NCI-H1930 (cell line): ENCODE measurements at places on chromosomes 11 and 22.

DNA sequence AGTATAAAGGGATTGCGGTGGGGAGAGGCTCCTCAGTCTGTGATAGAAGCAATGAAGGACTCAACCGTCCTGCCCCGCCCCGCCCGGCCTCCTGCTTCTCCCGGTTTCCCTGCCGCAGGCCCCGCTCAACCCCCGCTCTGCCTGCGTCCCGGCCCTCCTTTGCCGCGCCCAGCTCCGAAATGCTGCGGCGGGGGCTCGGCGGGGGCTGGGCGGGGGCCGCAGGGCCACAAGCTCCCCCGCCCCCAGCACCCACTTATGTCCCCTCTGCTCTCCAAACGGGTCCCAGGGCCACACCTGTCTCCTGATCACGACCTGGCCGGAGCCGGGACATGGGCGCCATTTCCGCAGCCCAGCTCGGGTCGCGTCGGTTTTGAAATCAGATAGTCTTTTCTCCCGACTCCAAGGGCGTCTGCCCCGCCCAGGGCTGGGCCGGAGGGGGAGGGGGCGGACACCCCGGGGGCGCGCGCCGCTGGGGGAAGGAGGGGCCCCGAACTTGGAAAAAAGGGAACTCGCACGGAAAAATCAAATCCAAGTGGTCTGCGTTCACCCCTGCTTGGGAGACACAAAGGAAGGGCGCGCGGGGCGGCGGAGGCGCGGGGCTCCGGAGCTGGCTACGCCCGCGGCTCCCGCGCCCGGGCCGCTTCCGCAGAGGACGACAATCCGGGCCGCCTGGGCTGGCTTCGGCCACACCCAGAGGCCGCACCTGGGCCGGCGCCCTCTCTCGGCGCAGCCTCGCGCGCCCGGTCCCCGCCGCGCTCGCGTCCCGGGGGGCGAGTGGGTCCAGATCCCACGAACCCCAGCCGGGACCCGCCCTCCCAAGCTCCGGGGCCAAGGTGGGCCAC is 70.6 kb upstream of the EP300 start:
- peak; percentile 77 for DNase-seq

DNA sequence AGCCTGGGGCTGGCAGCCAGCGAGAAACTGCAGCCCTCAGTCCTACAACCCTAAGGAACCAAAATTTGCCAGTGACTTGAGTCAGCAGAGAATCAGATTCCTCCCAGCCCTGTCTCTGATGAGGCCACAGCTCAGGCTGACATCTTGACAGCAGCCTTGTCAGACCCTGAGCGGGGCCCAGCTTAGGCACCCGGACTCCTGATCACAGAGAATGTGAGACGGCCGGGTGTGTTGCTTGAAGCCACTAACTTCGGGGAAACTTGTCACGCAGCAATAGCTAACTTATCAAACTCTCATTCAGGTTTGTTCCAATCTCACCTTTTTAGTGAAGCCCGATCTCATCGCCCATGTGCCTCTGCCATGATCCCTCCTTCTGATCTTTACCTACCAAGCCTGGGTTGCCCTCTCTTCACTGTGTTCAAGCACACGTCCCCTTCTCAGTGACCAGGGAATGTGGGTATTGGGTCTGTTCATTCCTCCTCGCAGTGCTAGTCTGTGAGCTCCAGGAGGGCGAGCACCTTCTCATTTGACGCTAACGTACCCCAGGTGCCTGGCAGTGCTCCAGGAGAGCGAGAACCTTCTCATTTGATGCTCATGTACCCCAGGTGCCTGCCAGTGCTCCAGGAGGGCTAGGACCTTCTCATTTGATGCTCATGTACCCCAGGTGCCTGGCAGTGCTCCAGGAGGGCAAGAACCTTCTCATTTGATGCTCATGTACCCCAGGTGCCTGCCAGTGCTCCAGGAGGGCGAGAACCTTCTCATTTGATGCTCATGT is 280.7 kb downstream of the BRD1 start:
- DNase-seq: no peak

GRCh38 chr11:43579919-43580276 is 100.6 kb upstream of the HSD17B12 start:
- no peak for DNase-seq

- DNase-seq: no peak
These were observed 8.2 kb upstream of the PARVG start for GRCh38 chr22:44172370-44173108.

DNA sequence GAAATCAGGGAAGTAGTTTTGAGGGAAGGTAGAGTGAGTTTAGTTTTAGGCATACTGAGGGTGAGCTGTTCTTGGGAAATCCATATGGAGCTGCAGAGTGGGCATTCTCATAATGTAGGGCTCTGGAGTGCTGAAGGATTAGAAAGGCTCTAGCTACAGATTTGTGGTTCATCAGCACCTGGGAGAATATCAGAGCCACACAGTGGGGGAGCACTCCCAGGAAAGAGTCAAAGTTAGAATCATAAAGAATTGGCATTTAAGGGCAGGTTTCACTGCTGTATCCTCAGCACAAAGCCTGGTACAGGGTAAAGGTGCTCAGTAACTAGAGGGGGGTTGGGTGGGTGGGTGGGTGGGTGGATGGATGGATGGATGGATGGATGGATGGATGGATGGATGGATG is 52.5 kb downstream of the SLN start:
- no peak for DNase-seq

- no peak for DNase-seq
These were observed 9.6 kb downstream of the ADM start for GRCh38 chr11:10314199-10315072.

GRCh38 chr11:19962801-19963175 is 197.5 kb downstream of the DBX1 start:
- no peak for DNase-seq

- DNase-seq: no peak
These were observed 93.8 kb upstream of the BLID start for GRCh38 chr11:122209619-122210366.

GRCh38 chr11:114499756-114500155 is 59.9 kb downstream of the NXPE1 start:
- DNase-seq: no peak

GRCh38 chr11:45098929-45099328 is 47.5 kb upstream of the PRDM11 start:
- DNase-seq: no peak
